ENCODE measurements at places on chromosomes 3 and 15.

GRCh38 chr3:21792176-21792575, 41.2 kb upstream of the ZNF385D start:
- DNase-seq, result no peak

DNA sequence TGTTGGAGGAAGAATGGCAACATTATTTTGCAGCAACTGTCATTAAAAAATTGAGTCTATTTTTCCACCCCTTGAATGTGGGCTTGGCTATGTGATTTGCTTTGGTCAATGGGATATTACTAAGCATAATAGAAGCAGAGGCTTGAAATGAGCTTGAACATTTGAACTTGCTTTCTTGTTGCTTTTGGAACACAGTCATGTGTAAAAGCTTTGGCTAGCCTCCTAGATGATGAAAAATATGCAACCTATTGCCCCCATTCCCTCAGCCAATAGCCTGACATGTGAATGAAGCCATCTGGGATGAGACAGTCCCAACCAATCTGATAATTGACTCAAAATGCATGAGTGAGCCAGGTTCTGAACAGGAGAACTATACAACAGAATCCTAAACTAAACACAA, 78.4 kb downstream of the PLSCR2 start:
- DNase-seq, result no peak

GRCh38 chr3:52816654-52817053, 13.8 kb downstream of the ITIH4 start:
- no peak for DNase-seq

DNA sequence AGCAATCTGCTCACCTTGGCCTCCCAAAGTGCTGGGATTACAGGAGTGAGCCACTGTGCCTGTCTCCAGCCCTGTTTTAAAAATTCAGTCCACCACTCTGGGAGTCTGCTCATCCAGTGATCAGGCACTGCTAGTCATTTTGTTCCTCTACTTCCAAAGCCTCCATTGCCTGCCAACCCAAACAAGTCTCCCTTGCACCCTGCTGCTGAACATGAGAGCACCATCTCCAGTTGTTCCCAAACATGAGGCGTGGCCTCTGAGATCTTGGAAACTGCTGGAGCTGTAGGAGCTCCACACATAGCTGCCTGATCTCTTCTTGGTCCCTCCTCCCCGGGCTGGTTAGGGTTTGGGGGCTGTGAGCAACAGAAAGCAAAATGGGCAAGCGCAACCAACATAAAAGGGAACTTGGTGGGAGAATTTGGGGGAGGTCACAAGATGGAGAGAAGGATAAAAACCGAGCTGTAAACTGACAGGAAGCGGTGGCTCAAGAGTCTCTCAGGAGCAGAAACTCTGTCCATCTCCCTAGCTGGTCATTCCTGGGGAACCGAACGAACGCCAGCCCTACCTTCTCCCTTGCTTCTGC, 49.6 kb upstream of the TLE3 start:
- no peak for DNase-seq

GRCh38 chr15:69742361-69742760, 289.7 kb downstream of the RPLP1 start:
- DNase-seq, result no peak

GRCh38 chr3:13193320-13194284, 120.4 kb upstream of the IQSEC1 start:
- DNase-seq, result no peak

DNA sequence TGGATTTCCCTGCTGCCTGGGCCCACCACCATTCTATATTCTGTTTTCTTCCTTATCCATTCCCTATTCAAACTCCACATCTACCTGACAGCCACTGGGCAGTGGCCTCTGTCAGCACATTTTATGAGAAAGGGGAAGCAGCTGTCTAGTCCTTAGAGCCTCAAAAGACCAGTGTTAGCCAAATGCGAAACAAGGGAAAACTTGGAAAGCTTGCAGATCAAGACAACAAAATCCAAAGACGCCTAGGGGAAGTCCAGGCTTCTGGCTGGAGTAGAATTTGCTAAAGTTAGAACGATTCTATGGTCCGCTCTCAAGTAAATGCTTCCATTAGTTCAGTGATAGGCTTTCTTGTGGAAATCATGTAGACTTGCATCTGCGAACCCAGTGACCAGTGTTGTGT, 39.4 kb upstream of the CHST2 start:
- no peak for DNase-seq

- DNase-seq, result no peak
Measured at GRCh38 chr3:129131465-129132088, 10.0 kb upstream of the RAB43 start.

DNA sequence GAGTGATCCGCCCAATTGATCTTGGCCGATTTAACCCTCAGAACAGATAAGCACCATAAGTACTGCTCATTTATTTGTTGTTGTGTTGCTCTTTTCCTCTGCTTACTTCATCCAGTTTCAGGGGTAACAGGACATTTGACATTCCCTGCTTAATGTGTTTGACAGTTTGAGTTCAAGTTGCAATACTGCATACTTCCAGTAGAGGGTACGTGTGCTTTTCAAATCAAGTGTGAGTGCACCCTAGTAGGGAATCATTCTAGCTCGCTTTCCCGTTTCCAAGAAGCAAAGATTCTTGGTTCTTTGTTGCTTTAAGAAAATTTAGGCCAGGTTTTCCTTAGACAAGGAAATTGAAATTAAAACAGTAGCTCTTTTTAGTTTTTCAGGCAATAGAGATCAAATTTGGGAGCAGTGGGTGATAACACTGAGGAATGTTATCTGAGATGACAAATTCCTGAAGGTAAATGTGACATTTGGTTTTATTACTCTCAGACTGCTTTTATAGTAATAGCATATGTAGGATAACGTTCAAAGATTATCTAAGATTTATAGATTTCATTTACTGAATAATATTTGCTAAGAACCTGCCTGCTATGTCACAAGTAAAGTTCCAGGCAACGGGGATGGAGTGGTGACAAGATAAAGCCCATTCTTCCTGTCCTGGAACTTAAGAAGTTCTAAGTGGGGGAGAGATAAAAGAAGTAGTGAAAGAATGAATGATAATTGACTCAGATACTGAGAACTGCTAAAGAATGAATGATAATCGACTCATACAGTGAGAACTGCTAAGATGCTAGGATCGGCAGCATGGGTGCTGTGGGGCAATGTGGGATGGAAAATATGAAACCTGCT, 73.3 kb downstream of the SYNPR start:
- DNase-seq, result peak; percentile 36

GRCh38 chr3:106376016-106376570, 507.3 kb upstream of the CBLB start:
- DNase-seq, result no peak

GRCh38 chr3:41169023-41169422, 30.3 kb upstream of the CTNNB1 start:
- no peak for DNase-seq

- no peak for DNase-seq
Measured at GRCh38 chr15:62816342-62817069, 226.0 kb upstream of the TPM1 start.

GRCh38 chr3:37969596-37970100, 20.9 kb upstream of the VILL start:
- DNase-seq, result no peak

DNA sequence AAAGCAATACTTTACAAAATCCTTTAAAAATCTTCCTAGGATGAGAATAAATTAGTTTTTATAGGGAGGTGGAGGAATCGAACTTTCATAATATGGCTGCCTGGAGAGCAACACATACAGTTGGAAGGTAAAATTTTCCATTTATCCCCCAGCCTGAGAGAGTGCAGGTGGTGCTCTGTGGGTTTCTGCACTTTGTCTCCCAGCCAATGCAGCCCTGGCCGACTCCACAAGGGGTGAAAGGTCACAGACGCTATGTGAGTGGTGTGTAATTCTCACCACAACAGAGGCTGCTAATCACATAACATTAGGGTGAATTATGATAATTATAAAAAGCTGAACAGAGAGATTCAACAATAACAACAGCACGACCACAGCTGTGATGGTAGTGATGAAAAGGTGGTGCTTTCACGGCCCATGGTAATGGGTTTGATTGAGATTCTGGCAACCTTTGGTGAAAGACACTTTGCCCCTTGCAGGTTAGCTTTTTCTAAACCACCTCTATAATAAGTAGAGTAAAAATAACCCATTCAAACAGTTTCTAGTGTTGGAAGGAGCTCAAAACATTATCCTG, 30.1 kb upstream of the NANOGP8 start:
- no peak for DNase-seq

DNA sequence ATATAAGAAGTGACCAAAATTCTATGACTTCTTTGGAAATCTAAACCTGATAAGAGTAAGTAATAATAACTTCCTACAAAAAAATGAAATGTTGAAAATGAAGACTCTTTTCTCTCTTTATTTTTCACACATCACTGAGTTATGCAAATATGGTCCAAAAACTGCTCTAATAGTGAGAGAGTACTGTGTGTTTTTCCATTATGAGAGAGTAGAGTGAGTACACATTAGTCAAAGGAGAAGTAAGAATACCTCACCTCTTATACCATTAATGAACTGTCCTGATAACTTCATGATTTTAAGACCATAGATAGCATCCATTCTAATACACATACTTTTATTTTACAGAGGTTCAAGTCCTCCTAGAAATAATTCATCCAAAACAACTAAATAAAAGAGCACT, 1310.2 kb downstream of the SI start:
- DNase-seq, result peak; percentile 9

DNA sequence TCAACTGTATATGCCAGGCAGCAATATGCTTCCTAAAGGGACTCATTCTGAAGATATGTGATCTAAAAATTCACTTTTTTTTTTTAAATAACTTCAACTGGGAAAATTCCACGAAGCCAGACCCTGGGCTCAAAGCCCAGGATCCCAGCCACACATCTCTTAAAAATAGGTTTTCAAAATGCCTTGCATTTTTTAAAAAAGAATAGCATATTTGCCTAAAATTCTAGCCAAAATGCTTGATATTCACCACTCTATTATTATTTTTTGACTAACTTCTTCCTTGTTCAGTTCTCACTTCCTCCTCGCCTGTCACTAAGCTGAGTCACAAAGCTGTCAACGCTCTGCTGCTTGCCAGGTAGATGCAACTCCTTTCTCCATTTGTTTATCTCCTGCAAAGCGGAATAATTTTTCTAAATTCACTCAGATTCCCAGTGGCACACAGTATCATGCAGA, 28.0 kb upstream of the VGLL4 start:
- peak; percentile 60 for DNase-seq

- DNase-seq, result no peak
Measured at GRCh38 chr3:63092515-63092914, 185.6 kb upstream of the SYNPR start.

- DNase-seq, result no peak
Measured at GRCh38 chr3:110971010-110971601, 100.5 kb upstream of the NECTIN3 start.

DNA sequence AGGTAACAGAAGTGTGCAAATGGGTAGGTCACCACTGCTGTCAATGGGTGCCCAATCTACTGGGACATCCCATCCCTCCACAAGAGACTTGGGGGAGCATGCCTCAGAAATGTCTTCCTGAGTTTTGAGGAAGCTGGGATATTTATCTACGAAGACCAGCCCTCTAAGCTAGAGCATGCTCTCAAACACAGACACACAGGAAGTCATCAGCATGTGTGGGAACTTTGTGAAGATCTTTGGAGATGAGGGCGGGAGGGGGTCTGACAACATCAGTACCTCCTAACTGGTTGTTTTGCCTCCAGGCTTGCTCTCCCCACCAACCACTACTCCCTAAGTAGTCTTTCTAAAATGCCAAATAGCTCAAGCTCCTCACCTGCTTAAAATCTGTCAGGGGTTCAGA, 3.5 kb upstream of the MEF2A start:
- DNase-seq, result no peak

- no peak for DNase-seq
Measured at GRCh38 chr3:7146529-7146928, 285.6 kb downstream of the GRM7 start.

DNA sequence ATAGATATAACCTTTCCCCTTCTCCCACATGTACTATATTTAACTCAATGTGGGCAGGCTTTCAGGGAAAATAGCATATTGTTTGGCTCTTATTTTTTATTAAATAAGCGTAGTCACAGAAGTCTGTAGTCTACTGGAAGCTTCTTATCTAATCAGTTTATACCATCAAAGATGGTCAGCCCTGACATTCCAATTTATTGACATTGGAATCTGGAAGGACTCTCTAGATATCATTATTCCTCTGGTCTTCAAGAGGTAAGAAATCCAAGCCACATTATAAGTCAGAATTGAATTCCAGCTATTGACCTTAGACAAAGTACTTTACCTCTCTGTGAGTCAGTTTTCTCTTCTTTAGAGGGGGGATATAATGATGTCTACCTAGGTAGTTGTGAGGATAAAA, 38.5 kb upstream of the SCAANT1 start:
- DNase-seq, result no peak

GRCh38 chr15:68480296-68480695, 48.3 kb upstream of the ITGA11 start:
- no peak for DNase-seq

DNA sequence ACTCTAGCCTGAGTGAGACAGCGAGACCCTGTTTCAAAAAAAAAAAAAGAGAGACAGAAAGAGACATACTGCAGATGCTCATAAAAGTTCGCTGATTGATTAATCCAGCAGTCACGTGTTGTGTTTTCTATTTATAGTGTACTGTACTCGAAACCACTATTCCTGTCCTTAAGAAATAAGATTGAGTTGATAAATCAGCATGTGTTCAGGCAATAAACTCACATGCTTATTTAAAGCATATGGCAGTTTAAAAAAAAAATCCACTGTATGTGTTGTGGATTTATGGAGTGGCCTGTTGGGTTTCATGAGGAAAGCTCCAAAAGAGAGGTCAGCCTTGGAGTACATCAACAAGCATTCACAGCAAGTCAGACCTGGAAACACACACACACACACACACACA, 17.7 kb downstream of the RPL22L1 start:
- no peak for DNase-seq

- no peak for DNase-seq
Measured at GRCh38 chr15:63440756-63441155, 59.1 kb upstream of the CA12 start.

DNA sequence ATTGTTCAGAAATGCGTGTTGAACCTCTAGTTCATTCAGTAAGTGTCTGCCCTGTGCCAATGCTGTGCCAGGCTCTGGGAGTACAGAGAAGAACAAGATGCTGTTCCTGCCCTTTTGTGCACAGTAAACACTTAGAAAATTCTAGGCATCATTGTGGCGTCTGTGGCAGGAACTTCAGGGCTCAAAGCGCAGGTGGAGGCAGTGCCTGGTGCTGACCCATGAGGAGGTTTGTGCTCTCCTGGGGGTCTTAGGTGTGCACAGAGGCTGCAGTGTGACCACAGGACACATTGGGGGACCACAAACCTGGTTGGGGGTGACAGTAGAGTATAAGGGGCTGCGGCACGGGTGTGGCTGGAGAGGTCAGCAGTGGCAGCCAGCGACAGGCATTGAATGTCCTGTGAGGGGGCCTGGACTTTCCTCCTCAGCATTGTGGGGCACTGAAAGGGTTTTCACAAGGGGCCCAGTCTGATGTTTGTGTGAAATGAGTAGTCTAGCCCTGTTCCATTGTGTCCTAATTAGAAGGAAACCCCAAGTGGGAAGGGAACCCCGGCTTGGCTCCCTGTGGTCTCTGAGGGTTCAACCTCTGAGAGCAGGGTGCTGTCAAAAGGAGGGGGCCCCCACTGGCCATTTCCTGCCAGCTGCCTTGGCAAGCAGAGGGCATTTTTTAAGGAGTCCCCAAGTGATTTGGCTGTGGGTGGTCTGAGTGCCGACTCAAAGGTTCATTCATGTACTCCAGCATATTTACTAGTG, 20.9 kb downstream of the MRAS start:
- no peak for DNase-seq
